Activated CD4-positive, alpha-beta T cell treated with anti-CD3 and anti-CD28 coated beads for 24 hours (primary cell): ENCODE measurements at places on chromosomes 3 and 15.

DNA sequence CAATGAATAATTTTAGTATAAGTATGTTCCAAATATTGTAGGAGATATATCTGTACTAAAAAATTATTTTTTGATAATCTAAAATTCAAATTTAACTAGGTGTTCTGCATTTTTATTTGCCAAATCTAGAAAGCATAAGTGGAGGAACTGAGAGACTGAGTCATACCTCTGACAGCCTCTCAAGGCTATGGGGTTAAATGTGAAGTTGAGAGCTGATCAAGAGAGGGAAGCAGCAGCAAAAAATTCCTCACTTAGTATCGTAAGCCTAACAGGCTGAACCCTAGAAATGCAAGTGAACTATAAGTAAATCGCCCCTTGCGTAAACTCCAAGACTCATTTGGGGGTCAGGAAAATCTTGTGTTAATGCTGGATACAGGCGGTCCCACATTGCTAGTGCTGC lies 12.8 kb upstream of the TOPAZ1 start:
- DNase-seq: no peak

- no peak for DNase-seq
Measured at GRCh38 chr3:123343296-123344174, 105.4 kb downstream of the ADCY5 start.

- no peak for DNase-seq
Measured at GRCh38 chr15:45855907-45856579, 221.2 kb downstream of the SQOR start.

DNA sequence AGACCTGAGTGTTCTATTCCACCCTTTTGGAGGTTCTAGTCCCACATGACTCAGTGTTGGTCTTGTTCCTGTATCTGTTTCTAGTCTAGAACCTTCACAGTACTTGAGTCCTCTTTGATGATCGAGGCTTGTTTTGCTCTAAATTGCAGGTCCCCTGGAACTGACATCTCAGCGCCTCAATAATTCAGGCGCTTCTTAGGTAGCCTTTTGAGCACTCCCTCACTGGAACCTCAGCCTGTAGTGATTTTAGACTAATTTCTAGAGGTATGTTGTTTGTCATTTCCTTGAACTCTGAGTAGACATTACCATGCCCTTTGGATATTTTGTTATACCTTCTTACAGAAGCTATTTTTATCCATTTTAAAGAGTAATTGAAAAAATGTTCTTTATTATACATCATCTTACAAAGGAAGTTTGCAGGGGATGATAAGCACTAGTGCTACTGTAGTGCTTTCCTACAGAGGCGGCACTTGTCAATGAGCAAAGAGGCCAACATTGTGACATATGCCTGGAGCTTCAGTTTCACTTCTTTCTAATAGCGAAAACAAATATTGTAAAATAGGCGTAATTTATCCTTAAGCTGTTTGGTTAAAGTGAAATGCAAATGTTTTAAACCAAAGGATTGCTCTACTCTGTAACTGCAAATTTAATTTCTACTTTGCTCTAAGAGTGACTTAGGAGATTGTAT lies 75.7 kb downstream of the EFL1 start:
- no peak for DNase-seq

- no peak for DNase-seq
Measured at GRCh38 chr15:78808550-78808949, 2.7 kb downstream of the ADAMTS7 start.

DNA sequence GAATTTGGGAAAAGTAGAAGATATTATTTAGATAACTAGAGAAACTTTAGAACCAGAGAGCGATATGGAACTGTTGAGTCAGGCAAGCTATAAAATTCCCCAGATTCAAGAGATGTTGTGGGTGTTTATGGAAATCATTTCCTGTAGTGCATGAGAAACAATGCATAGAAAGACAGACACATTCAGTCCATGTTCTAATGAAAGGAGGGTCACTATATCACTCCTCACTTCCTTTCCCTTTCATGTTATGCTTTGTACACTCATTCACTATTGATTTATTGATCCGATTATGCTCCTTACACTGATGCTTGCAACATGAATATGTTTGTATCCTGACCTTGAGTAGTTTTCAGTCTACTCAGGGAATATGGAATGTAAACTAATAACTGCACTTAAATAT lies 1459.9 kb upstream of the ALCAM start:
- DNase-seq: no peak

DNA sequence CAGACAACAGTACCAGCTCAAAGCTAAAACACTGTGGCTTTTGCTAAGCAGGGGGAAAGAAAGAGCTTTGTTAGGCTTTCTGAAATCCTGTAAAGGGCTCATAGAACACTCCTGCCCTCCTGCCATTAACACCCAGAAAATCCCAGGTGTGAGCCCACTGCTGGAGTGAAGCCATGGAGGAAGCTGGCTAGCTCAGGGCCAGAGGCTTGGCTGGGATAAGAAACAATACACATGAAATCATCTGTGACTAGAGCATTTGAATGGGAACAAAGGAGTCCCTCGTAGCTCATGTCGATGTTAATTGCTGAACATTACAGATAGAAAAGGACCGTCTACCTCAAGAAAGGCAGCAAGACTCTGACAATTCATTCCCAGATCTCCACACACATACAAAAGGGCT lies 23.5 kb downstream of the RUVBL1 start:
- no peak for DNase-seq

- DNase-seq: no peak
Measured at GRCh38 chr3:162262129-162262528, 765.5 kb downstream of the OTOL1 start.

DNA sequence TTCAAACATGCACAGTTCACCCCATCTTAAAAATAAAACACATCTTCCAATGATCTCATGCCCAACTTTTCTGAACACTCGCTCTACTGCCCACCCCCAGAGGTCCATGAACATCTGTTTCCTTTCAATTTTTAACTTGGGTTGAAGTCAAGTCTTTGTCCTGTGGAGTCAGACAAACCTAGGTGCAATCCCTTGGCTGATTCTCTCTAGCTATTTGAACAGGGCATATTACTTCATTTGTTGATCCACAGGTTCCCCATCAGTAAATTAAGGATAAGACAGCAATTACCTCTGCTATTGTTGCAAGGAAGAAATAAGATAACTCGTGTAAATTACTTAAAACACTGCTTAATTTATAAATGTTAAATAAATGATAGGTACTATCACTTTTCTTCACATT lies 180.1 kb downstream of the CNTN3 start:
- no peak for DNase-seq

DNA sequence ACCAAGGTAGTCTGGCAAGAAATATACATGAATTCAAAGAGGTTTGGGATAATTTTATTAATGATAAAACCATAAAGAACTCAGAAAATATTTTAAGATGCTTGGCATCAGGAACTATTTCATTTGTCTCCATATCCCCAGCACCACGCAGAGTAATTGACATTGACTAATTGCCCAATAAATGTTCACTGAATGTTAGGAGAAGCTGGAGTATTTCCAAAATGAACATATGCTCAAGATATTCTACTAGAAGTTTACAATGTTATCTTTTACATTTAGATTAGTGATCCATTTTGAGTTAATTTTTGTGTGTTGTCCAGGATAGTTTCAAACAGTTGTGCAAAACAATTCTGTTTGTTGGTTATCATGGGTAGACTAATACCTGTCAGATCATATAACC lies 298.8 kb upstream of the CTDSPL start:
- DNase-seq: no peak

- no peak for DNase-seq
Measured at GRCh38 chr15:96869122-96869521, 538.6 kb downstream of the NR2F2 start.

GRCh38 chr3:50658831-50659230 lies 15.9 kb upstream of the DOCK3 start:
- DNase-seq: no peak

- DNase-seq: no peak
Measured at GRCh38 chr3:87626546-87626945, 350.2 kb upstream of the POU1F1 start.

GRCh38 chr3:8857720-8858367 lies 88.4 kb upstream of the OXTR start:
- DNase-seq: no peak
